SHP77 (cell line): ENCODE measurements at places on chromosomes 5 and 9.

DNA sequence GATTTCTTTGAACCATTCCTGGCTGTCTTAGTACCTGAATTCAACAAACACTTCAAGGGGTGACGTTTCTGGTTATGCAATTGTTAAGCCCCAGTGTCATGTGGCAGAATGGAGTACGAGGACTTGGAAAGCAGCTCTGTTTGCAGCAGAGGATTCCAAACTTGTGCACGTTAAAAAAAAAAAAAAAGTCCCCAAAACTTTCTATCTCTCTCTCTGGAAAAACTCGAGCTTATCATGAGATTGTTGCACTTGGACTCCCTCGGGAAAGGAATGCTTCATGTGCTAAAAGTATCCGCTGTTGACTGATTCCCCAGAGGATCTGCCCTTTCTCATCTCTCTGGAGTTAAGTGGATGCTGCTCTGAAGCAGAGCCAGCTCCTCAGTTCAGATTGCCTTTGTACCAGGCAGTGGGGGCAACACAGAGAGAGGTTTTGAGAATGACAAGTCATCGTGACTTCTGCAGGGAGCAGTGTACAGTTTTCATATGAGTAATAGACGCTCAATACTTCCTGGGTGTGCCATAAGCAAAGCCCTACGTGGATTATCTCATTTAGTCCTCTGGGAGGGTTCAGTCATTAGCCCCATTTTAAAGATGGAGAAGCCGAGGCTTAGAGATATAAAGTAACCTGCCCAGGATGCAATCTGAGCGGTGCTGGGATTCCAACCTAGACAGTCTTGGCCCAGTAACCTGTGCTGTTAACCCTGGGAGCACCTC, 28.1 kb downstream of the TMOD1 start:
- no peak for DNase-seq

DNA sequence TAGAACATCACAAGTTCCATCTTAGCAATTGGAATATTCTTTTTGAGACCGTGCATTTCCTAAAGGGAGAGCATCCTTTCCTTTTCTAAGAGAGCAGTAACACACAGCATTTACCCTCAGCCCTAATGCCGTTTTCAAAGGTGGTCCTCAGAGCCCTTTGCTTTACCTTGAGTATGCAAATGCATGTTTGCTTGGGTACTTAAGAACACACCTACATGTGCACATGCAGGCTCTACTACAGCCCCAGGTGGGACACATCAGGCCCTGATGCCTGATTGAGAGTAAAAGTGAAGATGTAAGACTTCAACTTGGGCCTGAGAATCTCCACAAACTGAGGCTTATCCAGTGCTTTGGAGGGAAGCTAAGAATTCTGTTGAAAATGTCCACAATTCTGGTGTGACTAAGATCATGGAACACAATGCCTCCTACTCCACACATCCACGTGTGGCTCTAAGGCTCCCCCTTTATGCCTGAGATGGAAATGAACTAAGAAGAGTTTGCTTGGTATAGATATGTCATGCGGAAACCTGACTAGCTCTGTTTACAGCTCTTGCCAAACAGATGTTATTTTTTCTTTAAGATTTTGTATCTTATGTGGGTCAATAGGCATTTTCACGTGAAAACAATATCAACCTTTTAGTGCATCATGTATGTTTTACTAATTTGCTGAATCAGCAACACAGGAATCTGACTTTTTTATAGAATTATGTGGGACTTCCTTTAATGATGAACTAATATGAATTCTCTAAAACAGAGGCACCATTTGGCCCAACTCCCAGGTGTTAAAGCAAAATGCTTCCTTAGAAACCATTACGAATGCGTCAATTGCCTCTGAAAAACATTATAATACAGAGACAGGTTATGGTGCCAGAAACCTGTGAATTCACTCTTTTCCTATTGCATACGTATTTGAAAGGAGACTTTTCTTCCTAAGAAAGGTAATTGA, 48.9 kb upstream of the SLC2A8 start:
- no peak for DNase-seq

- DNase-seq, result no peak
Measured at GRCh38 chr5:58851153-58851552, 268.3 kb downstream of the RAB3C start.

DNA sequence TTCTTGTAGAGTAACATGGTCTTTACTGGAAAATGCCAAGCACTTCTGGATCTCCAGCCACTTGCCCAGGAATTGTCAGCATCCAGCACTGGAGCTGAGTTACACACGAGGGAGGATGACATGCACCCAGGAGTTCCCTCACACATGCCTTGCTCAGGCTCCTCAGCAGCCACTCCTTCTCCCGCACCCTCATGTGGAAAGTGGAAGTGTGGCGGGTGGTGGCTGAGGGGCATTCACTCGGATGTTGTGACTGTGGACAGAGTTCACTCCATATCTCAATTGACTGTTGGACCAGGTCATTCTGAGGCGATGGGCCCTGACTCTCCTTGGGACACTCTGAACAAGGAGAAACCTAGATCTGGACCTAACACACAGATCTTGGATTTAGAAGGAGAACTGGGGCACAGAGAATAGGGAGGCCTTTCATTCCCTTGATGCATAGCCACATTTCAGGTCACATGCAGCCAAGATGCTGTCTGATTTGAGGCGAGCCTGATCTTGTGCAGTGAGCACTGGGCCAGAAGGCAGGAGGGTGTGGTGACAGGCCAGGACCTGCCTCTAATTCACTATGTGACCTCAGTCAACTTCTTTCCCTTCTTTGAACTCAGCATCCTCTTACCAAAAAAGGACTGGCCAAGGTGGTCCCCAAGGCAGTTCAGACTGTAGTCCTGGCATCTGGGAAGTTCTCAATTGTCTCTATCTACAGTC, 62.1 kb downstream of the CYSTM1 start:
- no peak for DNase-seq

DNA sequence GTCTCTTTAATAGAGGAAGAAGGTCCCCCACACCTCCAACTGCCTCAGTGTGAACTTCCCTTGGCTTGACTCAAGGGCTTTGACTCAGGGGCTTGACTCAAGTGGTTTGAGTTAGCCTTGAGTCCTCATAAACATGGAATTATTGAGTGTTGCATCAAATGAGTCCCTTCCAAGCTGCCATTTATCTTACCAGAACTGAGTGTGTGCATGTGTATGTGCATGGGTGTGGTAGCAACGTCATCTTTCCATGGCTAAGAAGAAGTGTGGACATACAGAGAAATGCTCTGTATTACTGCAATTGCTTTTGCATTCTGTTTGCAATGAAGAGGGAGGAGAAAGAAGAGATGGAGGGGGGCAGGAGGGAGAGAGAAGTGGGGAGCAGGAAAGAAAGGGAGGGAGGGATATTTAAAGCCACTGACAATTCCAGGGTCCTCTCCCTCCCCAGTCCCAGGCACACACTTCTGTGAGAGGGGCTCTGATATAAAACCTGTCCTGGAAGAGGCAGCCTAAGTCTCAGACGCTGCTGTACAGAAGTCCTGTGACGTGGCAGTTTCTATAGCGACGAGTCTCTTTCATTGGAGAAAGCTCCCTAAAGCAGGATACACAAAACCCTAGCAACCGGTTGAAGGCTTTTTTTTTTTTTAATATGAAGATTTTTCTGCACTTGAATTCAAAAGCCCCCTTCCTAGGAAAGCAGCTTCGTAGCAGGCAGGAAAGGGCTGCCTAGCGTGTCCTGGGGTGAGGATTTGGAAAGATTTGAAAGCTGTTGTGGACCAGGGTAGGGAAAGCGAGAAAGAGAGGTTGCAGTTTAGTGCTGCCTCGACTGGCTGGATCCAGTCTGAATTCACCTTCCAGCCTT, 93.3 kb upstream of the MAP1B start:
- DNase-seq, result no peak

DNA sequence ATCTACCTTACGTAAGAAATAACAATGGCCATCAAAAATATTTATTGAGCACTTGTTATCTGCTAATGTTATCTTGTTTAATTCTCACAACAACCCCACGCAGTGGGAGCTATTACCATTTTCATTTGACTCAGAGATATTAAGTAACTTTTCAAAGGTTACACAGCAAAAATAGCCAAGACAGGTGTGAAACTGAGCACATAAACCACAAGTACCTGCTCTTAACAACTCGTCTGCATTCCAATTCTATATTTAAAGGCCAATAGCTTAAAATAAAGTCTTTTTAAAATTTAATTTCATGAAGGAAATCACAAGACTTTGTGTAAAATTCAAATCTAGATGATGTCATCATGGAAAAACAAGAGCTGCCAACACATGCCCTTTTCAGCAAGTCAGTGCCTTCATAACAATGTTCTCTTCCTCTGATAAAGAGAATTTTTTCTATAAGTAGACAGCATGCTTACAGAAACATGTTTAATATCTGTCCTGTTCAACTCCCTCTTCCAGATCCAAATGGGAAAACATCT, 111.6 kb downstream of the MED10 start:
- no peak for DNase-seq

GRCh38 chr9:35495984-35496383, 6.1 kb downstream of the RUSC2 start:
- no peak for DNase-seq

- no peak for DNase-seq
Measured at GRCh38 chr9:13963005-13963653, 350.8 kb downstream of the NFIB start.

DNA sequence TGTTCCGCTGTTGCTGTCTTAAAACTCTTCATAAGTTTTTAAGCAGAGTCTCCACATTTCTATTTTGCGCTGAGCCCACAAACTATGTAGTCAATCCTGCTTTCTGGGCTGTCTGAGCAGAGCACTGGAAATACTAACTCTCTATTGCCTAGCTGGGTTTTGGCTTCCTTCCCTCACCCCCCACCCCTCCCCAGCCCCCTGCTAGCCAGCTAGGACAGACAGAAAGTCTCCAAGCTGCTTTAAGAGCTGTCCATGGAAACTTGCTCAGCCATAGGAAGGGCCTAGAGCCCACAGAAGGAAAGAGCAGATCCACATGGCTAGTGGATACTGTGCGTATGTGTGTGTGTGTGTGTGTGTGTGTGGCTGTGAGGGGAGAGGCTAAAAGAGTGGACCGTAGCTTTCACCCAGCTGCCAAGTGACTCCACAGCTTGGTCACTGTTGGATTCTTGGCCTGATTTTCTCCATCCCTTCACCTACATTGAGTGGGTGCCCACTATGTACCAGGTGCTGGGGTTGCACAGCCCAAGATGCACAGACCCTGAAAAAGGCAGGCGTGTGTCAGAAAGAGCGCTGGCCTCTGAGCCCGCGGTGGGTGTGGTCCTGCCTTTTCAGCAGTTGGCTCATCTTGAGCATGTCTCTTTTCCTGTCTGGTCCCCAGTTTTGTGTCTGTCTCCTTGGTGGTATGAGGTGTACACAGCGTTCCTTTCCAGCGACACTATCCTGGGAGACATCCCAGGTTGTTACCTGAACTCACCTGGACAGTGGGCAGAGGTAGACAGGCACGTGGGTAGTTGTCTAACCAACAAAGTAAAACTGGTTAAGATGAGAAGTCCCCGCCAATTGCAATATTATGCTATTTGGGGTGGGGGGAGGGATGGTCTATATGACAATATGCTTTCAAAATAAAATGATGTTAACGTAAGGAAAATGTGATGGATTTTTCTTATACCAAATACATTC, 5.4 kb upstream of the NKX2-5 start:
- no peak for DNase-seq

DNA sequence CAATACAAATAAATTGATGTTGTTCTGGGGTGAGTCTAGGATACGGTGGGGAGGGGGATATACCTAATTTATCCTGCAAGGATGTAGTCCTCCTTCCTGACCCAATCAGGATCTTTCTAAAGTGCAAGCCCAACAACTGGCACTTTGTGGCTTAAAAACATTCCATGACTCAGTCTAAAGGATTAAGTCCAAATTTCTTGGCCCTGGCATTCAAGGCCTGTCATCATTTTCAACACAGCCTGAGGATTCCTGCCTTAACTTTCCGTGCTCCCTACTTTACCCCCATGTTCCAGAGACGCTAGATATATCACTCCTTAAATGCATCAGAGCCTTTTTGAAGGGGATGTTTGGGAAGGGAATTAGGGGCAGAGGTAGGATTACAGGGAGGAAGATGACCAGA, 1.0 kb downstream of the FAM221B start:
- DNase-seq, result no peak

DNA sequence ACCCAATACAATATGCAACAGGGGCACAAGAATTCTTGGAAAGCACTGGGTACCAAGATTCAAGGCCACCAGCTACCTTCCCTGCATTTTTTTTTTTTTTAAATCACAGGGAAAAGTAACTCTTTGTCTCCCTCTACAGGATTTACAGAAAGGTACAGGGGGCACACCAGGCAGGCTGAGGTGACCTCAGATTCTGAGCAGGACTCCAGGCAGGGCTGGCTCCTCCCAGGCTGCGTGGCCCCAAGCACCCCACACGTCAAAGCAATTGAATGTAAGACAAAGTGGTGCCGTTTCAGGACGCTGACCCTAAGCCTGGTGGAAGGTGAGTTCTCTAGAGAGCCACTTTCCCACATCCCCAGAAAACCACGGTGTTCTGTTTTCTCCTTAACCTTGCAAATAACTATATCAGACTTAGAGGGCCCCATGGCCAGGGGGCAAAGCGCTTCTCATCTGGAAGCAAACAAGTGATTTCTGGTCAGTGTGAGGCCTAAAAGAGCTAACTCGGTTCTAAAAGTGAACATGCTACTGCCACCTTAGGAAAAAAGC, 222.6 kb downstream of the ROR2 start:
- DNase-seq, result peak; percentile 15

- peak; percentile 47 for DNase-seq
Measured at GRCh38 chr9:133585481-133586351, 23.5 kb downstream of the FAM163B start.

DNA sequence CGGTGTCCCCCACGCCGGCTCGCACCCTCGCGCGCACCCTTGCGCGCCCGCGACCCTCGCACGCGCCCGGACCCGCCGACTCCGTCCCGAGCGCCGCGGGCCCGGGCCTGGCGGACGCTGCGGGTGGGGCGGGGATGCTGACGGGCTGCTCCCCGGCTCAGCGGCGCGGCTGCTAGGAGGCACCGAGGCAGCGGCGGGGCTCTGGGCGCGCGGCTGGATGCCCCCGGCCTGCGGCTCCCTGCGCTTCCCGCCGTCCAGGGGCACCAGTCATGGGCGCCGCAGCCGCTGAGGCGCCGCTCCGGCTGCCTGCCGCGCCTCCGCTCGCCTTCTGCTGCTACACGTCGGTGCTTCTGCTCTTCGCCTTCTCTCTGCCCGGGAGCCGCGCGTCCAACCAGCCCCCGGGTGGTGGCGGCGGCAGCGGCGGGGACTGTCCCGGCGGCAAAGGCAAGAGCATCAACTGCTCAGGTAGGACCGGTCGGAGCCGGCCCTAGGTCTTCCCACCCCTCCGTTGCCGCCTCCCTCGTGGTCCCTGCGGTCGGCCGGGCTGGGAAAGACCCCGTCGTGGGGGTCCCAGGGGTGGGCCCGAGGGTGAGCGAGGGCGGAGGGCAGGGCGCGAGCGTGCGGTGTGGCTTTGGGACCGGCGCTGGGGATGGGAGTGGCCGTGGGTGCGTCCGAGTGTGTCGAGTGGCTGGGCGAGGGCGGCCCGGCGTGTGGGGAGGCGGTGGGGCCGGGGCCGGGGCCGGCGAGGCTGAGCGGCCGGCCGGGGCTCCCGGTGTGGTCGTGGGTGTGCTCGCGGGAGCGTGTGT, 530 bp downstream of the TMEFF1 start:
- DNase-seq, result no peak

- DNase-seq, result no peak
Measured at GRCh38 chr9:130088051-130088450, 34.3 kb downstream of the GPR107 start.
